ENCODE measurements at places on chromosomes 6 and 20. TPM values are rescaled to one million over a fixed set of nuclear protein-coding genes. Genes with fewer than 3 reads are reported as not detected.

GLP1R gene
- 0.93 TPM for polyA plus RNA-seq

- peak; percentile 83 for DNase-seq
Observed at GRCh38 chr6:16236631-16237199, 1.7 kb upstream of the GMPR start.

- peak; percentile 43 for DNase-seq
Observed at GRCh38 chr6:149450679-149451375, 34.0 kb downstream of the ZC3H12D start.

GRCh38 chr20:24729896-24730605 is 219.0 kb upstream of the CST7 start:
- no peak for DNase-seq

GRCh38 chr6:129992881-129993280 is 25.5 kb upstream of the L3MBTL3 start:
- DNase-seq, result no peak

SOBP gene
- polyA plus RNA-seq, result 15.3 TPM

SLCO4A1 gene
- polyA plus RNA-seq, result 4.4 TPM

- peak; percentile 14 for DNase-seq
Observed at GRCh38 chr6:13924949-13925881, at the start of gene RNF182. TSS of gene RNF182 (plus strand) at chr6:13924952. CDS start at chr6:13977120, 52,168 bp downstream.

GRCh38 chr6:13407709-13408695 is 79.4 kb downstream of the GFOD1 start:
- DNase-seq, result no peak

GRCh38 chr6:44275271-44275748 is 5.1 kb downstream of the TMEM151B start:
- DNase-seq, result no peak

DNA sequence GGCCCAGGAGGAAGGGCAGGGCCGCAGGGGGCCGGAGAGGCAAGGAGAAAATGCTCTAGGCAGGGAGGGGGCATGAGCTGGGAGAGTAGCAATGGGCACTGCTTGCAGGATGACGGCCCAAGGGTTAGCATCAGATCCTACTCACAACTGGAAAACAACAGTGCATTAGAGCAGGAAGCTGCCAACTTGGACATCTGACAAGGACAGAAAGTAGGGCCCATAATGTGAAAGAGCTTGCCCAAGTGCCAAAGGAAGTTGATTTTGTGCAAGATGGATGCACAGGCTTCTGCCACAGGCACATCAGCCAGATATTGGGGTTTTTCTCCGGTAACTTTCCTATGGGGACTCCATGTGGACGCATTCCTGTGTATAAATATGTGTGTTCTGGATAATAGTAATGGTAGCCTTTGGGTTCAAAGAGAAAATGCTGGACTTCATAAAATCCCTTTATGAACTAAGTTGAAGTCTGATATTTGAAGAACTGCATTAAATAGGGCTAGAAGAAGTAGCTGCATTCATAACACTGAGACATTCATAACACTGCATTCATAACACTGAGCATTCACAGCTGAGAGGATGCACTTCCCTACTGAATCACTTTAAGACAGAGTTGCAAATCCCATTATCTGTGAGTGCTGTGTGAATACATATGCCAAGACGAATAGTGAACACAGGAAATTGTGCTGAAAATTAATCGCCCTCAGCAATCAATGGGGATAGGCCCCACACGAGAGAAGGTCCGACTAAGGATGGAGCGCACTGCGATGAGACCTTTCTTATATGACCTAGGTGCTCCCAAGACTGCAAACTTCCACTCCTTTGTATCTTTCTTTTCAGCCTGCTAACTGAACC is 235.6 kb upstream of the PRDM1 start:
- no peak for DNase-seq

POM121L2 gene
- polyA plus RNA-seq, result not detected

DUSP15 gene
- 23.0 TPM for polyA plus RNA-seq

DNA sequence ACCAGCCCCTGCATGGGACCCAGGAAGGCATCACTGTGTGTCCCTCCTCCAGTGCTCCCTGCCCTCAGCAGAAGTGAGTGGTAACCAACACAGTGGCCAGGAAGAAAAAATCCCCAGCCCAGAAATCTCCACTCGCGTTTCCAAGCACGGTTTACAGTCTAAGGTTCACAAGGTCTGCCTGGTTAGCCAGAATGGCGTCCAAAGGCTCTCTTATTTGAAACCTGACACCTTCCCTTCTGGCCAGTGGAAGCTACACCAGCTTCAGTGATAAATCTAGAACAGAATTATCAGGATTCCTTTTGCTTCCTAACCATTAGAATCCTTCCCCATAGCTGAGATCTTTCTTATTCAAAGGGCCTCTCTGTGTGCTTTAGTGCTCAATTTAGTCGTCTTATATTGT is 9.2 kb downstream of the LY86 start:
- DNase-seq, result no peak

GRCh38 chr6:37794825-37795224 is 24.7 kb upstream of the ZFAND3 start:
- DNase-seq, result no peak

ZBTB46 gene
- polyA plus RNA-seq, result 23.5 TPM

HEY2 gene
- polyA plus RNA-seq, result 6.4 TPM

DNA sequence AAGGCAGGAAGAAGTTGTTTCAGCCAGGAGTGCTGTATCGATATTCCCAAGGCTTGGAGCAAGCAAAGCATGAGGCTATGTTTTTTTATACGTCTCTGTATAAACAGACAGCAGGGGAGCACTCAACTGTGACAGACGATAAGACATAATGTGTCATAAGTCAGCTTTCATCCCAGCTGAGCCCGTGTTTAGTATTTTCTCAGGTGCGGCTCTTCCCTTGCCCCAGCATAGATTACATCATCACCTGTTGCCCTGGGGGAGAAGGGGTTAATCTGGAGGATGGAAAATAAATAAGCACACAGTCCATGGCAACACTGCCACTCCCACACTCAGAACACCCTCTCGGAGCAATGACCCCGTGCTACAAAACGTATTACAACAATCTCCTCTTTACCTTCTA is 22.1 kb upstream of the KCNK5 start:
- peak; percentile 71 for DNase-seq

DNA sequence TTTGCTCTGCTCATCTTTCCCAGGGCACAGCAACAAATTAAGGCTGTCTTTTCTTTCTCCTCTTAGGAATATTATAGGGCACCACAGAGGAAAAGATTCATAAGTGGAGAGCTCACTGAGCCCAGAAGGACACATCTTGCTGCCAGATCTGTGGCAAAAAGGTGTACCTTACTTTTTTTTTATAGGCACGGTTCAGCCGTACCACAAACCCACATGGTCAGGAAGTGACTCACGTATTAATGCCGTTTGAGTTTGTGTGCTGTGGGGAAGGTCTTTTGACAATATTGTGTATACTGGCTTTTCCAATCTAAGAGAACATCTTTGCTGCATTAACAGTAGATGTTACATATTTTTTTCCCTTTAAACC is 28.4 kb downstream of the PAQR8 start:
- DNase-seq, result no peak

GRCh38 chr20:43658069-43658722 is 8.7 kb upstream of the MYBL2 start:
- DNase-seq, result no peak

GRCh38 chr6:94272327-94272726 is 853.0 kb upstream of the EPHA7 start:
- DNase-seq, result no peak

COL9A3 gene
- polyA plus RNA-seq, result 30.0 TPM

STMND1 gene
- 0.49 TPM for polyA plus RNA-seq

- no peak for DNase-seq
Observed at GRCh38 chr20:31678389-31679356, 41.0 kb downstream of the COX4I2 start.

HLA-DQB1 gene
- 13.7 TPM for polyA plus RNA-seq

- no peak for DNase-seq
Observed at GRCh38 chr6:165728216-165728615, 65.2 kb upstream of the PDE10A start.

DNA sequence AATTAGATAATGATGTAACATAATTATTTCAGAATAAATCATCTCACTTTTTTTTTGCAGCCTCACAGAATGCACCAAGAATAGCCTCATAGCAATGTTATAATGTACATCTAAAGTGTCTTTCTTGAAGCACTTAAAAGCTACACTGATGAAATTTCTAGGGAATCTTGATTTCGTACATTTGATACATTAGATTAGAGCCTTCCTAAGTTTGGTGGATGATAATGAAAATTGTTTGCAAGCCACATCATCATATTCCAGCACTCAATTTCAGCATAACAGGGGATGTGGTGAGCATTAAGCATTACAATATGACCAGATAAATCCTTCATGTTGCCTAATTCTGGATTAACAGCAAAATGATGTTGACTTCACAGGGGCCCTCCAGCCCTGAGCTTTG is 9.7 kb upstream of the METTL24 start:
- DNase-seq, result no peak

- no peak for DNase-seq
Observed at GRCh38 chr6:45300736-45301135, 27.4 kb upstream of the RUNX2 start.

GRCh38 chr20:37309936-37310590 is 20.6 kb downstream of the MANBAL start:
- peak; percentile 57 for DNase-seq

GRCh38 chr6:4668271-4669179 is 107.7 kb upstream of the CDYL start:
- DNase-seq, result no peak

AGER gene
- polyA plus RNA-seq, result 27.0 TPM

GRCh38 chr20:9311132-9311531 is 203.3 kb upstream of the LAMP5 start:
- no peak for DNase-seq

PHACTR3 gene
- polyA plus RNA-seq, result 10.2 TPM

DNA sequence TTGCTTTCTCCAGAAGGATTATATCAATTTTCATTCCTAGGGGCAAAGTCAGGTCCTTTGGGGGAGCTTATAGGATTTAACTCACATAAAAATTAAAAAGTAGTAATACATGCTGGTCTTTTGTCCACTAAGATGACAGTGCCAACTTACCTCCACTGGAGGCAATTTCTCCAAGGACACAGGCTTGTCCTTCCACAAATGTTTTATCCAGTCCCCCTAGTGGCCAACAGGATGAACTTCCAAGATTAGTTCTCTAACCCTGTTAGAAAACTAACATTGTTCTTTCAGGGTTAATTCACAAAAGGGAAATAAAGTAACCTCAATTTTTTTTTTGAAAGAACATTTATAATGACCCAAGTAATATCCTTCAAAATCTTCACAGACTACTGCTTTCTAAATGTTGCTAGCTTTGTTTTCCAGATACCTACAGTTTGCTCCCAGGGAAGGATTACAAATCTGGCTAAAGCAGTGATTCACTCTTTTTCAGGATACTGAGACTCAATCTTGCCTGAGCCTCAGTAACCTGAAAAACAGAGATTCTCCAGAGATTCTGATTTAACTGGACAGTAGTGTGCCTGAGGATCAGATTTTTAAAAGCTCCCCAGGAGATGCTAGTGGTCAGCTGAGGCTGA is 31.7 kb upstream of the UBR2 start:
- peak; percentile 44 for DNase-seq

- DNase-seq, result peak; percentile 48
Observed at GRCh38 chr20:54476169-54477009, 996 bp downstream of the DOK5 start.

- no peak for DNase-seq
Observed at GRCh38 chr6:33952016-33952415, 148.2 kb upstream of the MLN start.

- no peak for DNase-seq
Observed at GRCh38 chr20:23874747-23875146, 4.8 kb downstream of the CST5 start.

LHFPL5 gene
- 0.07 TPM for polyA plus RNA-seq

DNA sequence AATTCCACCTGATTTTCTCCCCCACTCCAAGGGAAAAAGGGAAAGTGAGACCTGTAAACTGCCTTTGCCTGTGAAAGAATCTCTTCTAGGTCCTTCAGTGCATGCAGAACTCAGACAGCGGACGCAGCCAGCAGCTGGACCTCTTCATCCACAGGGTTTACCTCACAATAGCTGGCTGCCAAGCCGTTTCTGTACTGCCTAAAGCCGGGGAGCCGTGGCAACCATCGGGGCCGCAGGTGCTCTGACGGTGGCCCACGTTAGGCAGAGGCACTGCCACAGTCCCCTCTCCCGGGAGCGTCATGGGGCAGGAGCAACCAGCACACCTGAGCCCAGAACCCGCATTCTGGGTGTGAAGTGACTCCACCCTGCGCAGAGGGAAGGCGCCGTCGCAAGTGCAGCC is 206.1 kb downstream of the TTLL2 start:
- no peak for DNase-seq

- DNase-seq, result no peak
Observed at GRCh38 chr20:56872620-56873458, 243.7 kb downstream of the TFAP2C start.

TRIM31 gene
- not detected for polyA plus RNA-seq

TSBP1 gene
- 0.17 TPM for polyA plus RNA-seq

POU5F1 gene
- 7.2 TPM for polyA plus RNA-seq

- DNase-seq, result no peak
Observed at GRCh38 chr6:84651583-84651982, 112.8 kb downstream of the TBX18 start.

All from renal pelvis (tissue), 12 donors.